Stimulated activated CD4-positive, alpha-beta T cell treated with anti-CD3 and anti-CD28 coated beads, TNF-alpha, amount 100 ng/mL, for 4 hours (primary cell): ENCODE measurements at places on chromosomes 6 and 20.

- no peak for DNase-seq
These were observed 46.7 kb downstream of the PSMB1 start for GRCh38 chr6:170506446-170506845.

- DNase-seq: no peak
These were observed 703.6 kb upstream of the SLC35B3 start for GRCh38 chr6:9138936-9139335.

DNA sequence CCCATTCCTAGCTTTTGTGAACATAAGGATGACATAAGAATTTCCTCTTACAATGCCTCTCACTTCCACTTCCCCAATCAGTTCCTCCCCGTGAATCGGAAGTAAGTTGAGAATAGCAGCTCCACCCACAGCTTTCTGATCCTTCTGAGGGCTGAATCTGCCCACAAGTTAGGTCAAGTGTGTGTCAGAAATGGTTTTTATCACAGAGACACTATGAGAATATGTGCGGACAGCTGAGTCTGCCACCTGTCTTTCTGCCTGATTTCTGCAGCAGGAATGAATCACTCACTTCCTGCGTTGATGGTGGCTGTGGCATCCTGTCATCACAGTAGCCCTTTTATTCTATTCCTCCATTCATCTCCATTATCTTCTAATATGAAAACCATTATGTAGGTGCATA is 70.2 kb downstream of the RIN2 start:
- DNase-seq: no peak

- DNase-seq: no peak
These were observed 67.1 kb downstream of the TULP4 start for GRCh38 chr6:158379336-158379735.

GRCh38 chr6:51161752-51162151 is 343.1 kb downstream of the TFAP2B start:
- no peak for DNase-seq

DNA sequence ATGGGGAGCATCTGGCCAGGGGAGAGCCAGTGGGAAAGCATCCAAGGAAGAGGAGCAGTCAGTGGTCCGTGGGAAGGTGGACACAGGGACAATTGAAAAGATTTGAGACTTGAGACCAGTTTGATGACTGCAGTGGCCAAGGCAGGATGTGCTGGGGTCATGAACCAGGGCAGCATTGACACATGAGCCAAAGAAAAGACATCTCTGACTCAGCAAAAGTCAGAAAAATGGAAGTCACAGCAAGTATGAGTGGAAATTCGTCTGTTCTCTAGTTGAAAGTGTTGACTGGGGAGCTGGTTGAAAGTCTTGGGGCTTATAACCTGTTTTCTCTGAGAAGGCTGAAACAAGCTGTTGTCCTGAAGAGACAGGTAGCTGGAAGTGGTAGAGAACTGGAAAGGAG is 31.3 kb downstream of the RAB22A start:
- DNase-seq: no peak

DNA sequence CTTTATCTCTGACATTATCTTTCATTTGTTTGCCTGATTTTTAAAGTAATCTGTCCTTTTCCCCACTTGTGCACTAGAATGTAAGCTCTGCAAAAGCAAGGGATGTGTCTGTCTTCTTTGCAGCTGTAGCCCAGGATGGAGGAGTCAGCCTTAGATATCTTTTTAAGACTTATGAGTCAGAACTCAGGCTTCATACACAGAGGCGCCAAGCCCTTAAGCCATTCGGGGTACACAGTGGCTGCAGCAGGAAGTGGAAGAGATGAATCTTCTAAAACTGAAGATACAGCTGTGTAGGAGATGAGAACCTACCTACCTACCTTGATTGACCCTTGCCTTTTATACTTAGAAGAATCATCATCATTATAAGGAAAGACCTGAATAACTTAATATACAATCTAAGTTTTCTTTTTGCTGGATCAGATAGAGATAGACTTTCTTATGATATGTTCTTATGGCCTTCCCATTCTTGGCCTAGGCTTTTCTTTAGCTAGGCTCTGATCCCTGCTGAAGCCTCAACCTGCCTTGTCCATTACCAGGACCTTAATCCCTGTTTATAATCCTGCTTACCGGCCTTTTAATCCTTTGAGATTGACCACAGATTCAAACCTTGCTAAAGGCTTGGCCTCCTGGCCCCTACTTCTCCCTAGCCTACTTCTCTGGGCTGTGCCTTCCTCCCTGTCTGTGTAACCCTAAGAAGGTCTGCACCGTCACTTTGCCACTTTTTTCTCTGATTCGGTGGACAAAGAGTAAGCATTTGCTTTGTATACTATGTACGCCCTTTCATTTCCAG is 304.5 kb downstream of the PRL start:
- DNase-seq: no peak

- DNase-seq: no peak
These were observed 3.9 kb downstream of the NFS1 start for GRCh38 chr20:35695245-35695749.

DNA sequence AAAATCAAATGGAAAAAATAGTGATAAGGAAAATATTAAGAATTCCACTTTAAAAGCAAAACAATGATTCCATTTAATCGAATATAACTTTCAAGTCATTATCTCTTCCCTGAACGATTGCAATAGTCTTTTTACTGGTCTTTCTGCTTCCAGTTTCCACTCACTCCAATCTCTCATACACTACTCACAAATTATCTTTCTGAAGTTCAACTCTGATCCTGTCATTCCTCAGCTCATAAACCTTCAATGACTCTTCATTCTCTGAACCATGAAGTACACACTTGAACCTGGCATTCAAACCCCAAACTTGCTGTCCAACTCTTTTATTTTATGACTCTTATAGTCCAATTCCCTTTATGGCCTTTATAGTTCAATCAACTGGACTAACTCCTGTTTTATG is 304.1 kb upstream of the TCF21 start:
- DNase-seq: no peak

DNA sequence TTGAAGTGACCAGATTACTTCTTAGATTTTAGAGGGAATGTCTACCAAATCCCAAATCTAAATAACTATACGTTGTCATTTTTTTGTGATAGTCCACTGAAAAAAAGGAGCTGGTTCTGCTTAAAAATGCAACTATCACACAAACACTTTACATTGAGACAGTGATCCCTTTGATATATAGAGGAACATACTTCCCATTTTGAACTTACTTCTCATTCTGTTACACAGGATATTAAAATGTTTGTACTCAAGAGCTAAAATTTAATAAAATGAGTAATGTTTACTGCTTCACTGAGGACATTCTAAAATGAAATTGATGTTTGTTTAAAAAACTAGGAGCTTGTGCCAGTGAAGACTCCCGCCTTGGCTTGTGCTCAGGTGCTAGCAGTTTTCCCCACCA is 174.1 kb downstream of the CARMIL1 start:
- DNase-seq: no peak

GRCh38 chr6:24780206-24780605 is 5.5 kb downstream of the GMNN start:
- no peak for DNase-seq

GRCh38 chr6:79115553-79116182 is 37.6 kb upstream of the PHIP start:
- no peak for DNase-seq

- DNase-seq: no peak
These were observed 201.0 kb downstream of the PRL start for GRCh38 chr6:22095836-22096235.

DNA sequence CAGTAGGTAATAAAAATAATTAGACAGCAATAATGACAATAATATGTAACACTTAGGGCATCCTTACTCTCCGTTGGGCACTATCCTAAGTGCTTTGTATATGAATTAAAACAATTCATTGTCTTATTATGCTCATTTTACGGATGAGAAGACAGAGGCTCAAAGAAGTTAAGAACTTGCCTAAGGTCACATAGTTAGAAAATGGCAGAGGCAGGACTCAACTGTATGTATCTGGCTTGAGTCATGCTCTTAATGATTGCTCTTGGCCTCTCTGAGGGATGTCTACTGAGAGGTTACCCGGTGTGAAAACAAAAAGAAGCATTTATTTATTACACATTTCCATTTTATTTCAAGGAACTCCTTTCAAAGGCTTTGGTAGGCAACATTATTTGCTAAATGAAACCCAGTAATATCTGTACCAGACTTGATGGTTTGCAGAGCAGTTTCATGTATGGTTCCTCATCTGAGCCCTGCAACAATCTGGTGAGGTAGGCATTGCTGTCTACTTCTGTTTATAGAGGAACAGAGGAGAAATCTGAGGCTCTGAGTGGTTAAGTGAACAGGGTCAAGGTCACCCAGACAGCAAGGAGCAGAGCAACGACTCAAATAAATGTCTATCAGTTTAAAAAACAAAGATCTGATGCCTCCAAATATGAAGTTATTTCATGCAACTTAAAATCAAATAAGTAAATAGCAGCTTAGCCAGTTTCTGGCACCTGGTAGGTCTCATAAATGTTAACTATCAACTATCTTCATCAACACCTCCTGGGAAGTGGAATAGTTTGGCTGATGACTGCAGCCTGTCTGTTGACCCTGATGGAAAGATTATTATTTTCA is 4.2 kb upstream of the PARD6B start:
- DNase-seq: no peak
